ENCODE measurements at places on chromosomes 13 and 19. TPM values are rescaled to one million over a fixed set of nuclear protein-coding genes. Genes with fewer than 3 reads are reported as not detected.

The SHISA7 gene
- total RNA-seq: not detected

The OSCAR gene
- total RNA-seq: 0.42 TPM

GRCh38 chr13:67048821-67049150 is 181.3 kb downstream of the PCDH9 start:
- no peak overlapping the region for H3K27ac ChIP-seq
- no peaks in the 10 kb centered on the region for H3K27me3 ChIP-seq
- H3K4me3 ChIP-seq: no peak overlapping the region
- no peaks in the 10 kb centered on the region for H3K36me3 ChIP-seq
- peaks cover 4% of the 10 kb centered on the region for H3K4me1 ChIP-seq

GRCh38 chr13:49210669-49211068 is 9.5 kb upstream of the MLNR start:
- H3K36me3 ChIP-seq: peaks cover 39% of the 10 kb centered on the region
- H3K27ac ChIP-seq: no peak overlapping the region

GRCh38 chr13:87821512-87821911 is 150.3 kb downstream of the SLITRK5 start:
- H3K4me3 ChIP-seq: no peak overlapping the region
- no peak overlapping the region for H3K27ac ChIP-seq
- H3K4me1 ChIP-seq: no peaks in the 10 kb centered on the region
- no peaks in the 10 kb centered on the region for H3K36me3 ChIP-seq
- no peaks in the 10 kb centered on the region for H3K27me3 ChIP-seq
- no peak for DNase-seq

DNA sequence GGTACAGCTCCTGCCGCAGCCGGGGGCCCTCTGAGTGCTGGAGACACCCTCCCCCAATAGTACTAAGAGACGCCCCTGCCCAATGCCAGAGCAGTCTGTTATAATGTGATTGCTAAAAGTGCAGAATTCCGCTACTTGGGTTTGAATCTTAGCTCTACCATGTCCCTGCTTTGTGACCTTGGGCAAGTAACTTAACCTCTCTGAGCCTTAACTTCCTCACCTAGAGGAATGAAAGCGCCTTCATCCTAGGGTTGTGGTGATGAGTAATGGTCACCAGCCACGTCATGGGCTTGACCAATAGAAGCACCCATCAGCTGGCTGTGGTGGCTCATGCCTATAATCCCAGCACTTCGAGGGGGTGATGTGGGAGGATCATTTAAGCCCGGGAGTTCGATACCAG is 6.5 kb downstream of the PLEKHG2 start:
- H3K36me3 ChIP-seq: peaks cover 20% of the 10 kb centered on the region
- H3K27me3 ChIP-seq: no peaks in the 10 kb centered on the region
- H3K27ac ChIP-seq: no peak overlapping the region
- H3K4me3 ChIP-seq: no peak overlapping the region

- no peaks in the 10 kb centered on the region for H3K27me3 ChIP-seq
- peak; percentile 62 for DNase-seq
- no peak overlapping the region for H3K4me3 ChIP-seq
- no peak overlapping the region for H3K27ac ChIP-seq
- peaks cover 8% of the 10 kb centered on the region for H3K4me1 ChIP-seq
Measured at GRCh38 chr19:57099199-57099661, 20.6 kb upstream of the USP29 start.

DNA sequence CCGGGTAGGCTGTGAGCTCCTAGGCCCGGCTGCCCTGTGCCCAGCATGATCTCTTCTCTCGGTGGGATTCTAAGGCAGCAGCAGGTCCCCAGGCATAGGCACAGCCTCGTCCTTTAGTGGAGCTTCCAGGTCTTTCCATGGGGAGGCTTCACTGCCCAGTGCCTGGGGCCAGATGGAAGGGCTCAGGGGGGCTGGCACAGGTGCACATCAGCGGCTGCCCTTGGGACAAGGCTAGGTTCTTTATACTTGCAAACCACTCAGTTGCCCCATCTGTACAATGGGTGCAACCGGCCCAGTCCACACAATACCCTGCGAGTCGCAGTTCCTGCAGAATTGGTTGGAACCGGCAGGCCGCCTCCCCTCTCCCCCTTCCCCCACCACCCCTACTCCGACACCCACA is 14.2 kb downstream of the KCTD15 start:
- no peak for DNase-seq
- H3K27me3 ChIP-seq: no peaks in the 10 kb centered on the region
- H3K27ac ChIP-seq: no peak overlapping the region
- H3K4me3 ChIP-seq: no peak overlapping the region
- no peaks in the 10 kb centered on the region for H3K4me1 ChIP-seq

GRCh38 chr13:18943273-18943672 is 238.4 kb downstream of the TUBA3C start:
- no peaks in the 10 kb centered on the region for H3K36me3 ChIP-seq
- H3K27me3 ChIP-seq: no peaks in the 10 kb centered on the region
- no peaks in the 10 kb centered on the region for H3K4me1 ChIP-seq
- H3K27ac ChIP-seq: no peak overlapping the region

DNA sequence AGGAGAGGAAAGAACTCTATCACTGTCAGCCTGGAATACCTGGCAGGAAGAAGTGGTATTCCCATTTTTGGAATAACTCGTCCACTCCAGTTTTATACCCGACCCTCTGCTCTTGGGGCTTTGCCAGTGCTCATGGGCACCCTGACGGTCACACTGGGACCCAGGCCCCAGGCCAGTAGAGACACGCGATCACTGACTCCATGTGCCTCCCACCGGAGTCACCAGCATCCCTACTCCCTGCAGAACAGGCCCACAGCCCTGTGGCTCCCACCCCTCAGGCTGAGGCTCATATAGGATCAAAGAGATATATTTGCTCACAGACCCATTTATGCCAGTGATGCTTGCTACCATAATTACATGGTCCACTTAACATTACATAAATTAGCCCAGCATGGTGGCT is 3.5 kb downstream of the GRTP1 start:
- no peak overlapping the region for H3K4me3 ChIP-seq
- H3K27ac ChIP-seq: no peak overlapping the region
- DNase-seq: no peak
- no peaks in the 10 kb centered on the region for H3K4me1 ChIP-seq
- H3K36me3 ChIP-seq: no peaks in the 10 kb centered on the region

DNA sequence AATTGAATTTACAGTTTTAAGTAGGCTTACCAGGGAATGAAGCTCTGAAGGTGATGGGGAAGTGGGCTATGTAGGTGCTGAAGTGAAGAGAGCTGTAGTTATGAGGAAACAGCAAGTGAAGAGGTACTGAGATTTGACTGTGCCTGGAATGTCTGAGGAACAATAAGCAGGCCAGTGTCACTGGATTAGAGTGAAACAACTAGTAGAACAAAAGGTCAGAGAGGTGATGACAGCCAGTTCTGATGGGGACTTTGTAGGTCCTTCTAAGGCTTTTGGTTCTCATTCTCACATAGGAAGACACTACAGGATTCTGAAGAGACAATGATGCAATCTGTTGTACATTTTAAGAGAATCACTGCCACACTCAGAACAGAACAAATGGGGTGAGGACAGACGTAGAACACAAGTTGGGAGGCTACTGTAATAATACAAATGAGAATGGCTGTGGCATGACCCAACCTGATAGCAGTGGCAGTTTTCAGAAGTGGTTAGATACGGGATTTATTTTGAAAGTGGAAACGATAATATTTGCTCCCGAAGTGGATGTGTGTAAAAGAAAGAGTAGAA is 130.8 kb downstream of the MYCBP2 start:
- H3K4me1 ChIP-seq: no peaks in the 10 kb centered on the region
- no peak overlapping the region for H3K27ac ChIP-seq
- no peak for DNase-seq
- no peaks in the 10 kb centered on the region for H3K27me3 ChIP-seq
- peaks cover 32% of the 10 kb centered on the region for H3K36me3 ChIP-seq
- H3K4me3 ChIP-seq: no peak overlapping the region

DNA sequence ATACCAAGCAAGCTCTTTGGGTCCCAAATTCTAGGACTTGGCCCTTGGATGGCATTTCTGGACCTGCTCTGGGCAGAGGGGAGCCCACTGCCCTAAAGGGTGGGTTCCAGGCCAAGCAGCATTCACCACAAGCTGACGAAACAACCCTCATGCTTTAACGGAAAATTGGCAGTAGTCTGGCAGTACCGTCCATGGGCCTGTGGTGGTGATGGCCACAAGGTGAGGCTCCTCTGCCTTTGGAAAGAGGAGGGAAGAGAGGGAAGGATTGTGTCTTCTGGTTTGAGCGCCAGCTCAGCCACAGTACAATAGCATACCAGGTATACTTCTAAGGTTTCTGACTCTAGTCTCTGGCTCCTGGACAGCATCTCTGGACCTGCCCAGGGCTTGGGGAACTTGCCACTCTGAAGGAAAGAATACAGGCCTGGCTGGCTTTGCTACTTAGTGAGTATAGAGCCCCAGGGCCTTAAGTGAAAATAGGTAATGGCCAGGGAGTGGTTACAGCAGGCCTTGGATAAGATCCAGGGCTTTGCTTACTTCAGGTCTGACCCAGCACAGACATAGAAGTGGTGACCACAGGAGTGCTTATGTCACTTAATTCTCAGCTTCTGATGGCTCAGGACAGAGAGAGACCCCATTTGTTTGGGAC is 595.5 kb downstream of the LMO7 start:
- no peak overlapping the region for H3K4me3 ChIP-seq
- H3K4me1 ChIP-seq: no peaks in the 10 kb centered on the region
- H3K27ac ChIP-seq: no peak overlapping the region
- H3K27me3 ChIP-seq: no peaks in the 10 kb centered on the region
- DNase-seq: no peak
- H3K36me3 ChIP-seq: no peaks in the 10 kb centered on the region

- H3K4me3 ChIP-seq: no peak overlapping the region
- H3K4me1 ChIP-seq: no peaks in the 10 kb centered on the region
- no peaks in the 10 kb centered on the region for H3K36me3 ChIP-seq
- no peaks in the 10 kb centered on the region for H3K27me3 ChIP-seq
- H3K27ac ChIP-seq: no peak overlapping the region
Measured at GRCh38 chr13:85492283-85492682, 306.9 kb downstream of the SLITRK6 start.

DNA sequence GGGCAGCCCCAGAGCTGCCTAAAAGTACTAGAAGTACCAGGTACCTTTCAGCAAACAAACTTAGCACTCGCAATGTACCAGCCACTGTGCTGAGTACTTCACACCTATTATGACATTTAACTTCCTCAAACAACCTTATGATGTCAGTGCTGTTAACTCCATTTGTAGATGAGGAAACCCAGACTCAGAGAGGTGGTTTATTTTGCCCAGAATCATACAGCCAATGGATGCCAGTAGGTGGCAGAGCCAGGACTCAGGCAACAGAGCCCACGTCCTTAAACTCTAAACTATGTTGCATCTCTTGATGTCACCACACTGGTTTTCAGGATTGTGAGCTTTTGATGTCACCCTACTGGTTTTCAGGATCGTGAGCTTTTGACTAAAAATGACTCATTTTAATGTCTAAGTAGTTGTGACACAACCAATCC is 78.9 kb downstream of the FLT1 start:
- peaks cover 8% of the 10 kb centered on the region for H3K4me1 ChIP-seq
- no peak for DNase-seq
- no peaks in the 10 kb centered on the region for H3K27me3 ChIP-seq
- no peak overlapping the region for H3K4me3 ChIP-seq
- no peaks in the 10 kb centered on the region for H3K36me3 ChIP-seq
- no peak overlapping the region for H3K27ac ChIP-seq

DNA sequence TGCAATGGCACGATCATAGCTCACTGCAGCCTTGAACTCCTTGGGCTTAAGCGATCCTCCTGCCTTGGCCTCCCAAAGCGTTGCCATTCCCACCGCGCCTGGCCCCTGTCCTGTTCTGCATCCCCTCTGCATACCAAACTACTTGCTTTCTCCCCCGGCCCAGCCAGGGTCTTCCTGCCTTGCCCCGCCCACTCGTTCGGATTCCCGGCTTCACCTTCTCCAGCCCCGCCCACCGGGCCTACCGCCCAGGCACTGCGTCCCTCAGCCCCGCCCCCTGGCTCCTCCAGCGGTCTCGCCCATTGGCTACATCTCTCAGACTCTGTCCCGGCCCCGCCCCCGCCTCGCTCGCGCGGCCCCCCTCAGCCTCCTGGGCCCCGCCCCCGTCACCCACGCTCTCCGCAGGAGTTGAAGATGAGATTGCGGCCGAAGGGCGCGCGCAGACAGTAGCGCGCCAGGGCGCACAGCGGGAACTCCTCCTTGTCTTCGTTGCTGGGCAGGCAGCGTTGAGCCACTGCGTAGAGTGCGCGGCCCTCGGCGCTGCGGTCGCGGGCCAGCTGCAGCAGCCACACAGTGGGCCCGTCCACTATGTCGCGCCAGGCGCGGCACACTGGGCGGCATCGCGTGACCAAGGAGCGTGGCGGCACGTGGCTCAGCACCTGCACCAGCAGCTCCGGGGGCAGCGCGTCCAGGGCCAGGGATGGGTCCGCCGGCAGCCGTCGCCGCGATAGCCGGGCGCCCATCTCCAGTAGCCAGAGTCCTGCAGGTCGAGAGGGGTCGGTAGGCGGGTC is 19.0 kb downstream of the MRPS12 start:
- no peak overlapping the region for H3K27ac ChIP-seq
- DNase-seq: peak; percentile 82
- no peaks in the 10 kb centered on the region for H3K36me3 ChIP-seq
- H3K27me3 ChIP-seq: peaks cover 24% of the 10 kb centered on the region

DNA sequence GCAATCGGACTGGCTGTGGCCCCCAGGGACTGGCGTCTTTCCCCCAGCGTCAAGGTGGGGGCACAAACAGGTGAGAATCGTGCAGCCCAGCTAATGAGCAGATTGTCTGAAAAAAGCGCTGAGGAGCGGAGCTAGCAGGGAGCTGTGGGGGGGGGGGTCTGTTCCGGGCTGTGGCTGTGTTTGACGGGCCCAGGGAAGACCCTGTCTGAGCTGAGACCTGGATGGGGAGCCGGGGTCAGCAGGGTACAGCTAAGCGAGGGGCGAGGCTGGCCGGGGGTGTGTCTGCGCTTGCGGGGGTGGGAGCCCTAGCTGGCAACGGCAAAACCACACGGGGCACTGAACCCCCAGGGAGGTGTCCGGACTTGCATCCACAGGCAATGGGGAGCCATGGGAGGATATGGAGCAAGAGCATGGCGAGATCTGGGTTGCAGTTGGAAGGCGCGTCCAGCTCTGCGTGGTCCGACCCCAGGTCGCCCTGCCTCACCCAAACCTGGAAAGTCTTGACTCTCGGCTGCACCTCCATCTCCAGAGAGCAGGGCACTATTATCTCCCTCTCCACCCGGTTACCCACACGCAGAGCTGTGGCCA is 4.6 kb downstream of the LINGO3 start:
- no peak overlapping the region for H3K27ac ChIP-seq
- H3K4me1 ChIP-seq: peaks cover 4% of the 10 kb centered on the region
- no peak overlapping the region for H3K4me3 ChIP-seq
- peaks cover 40% of the 10 kb centered on the region for H3K27me3 ChIP-seq
- DNase-seq: no peak

Data from activated CD8-positive, alpha-beta T cell treated with anti-CD3 and anti-CD28 coated beads, Interleukin-2, amount 10 ng/mL, durations not matched to agents 7 days and 5 days (primary cell).